Activated B cell treated with CpG ODN at 0.5 μM for 24 hours (primary cell): ENCODE measurements at places on chromosomes 3 and 15. TPM values are rescaled to one million over a fixed set of nuclear protein-coding genes. Genes with fewer than 3 reads are reported as not detected.
A peak's percentile ranks its signal among the peaks of the same experiment; 100 is the strongest.

GRCh38 chr15:38666865-38667510, 102.4 kb upstream of the RASGRP1 start:
- no peak overlapping the region for H3K4me3 ChIP-seq
- no peaks in the 10 kb centered on the region for H3K36me3 ChIP-seq
- peaks cover 52% of the 10 kb centered on the region for H3K4me1 ChIP-seq
- DNase-seq = no peak
- H3K27ac ChIP-seq = no peak overlapping the region

- H3K27me3 ChIP-seq = no peaks in the 10 kb centered on the region
- H3K36me3 ChIP-seq = peaks cover 39% of the 10 kb centered on the region
Measured at GRCh38 chr15:65008983-65009382, 19.3 kb upstream of the SPG21 start.

- no peak for DNase-seq
- no peak overlapping the region for H3K4me3 ChIP-seq
Measured at GRCh38 chr3:121735047-121735696, 14.4 kb downstream of the GOLGB1 start.

DNA sequence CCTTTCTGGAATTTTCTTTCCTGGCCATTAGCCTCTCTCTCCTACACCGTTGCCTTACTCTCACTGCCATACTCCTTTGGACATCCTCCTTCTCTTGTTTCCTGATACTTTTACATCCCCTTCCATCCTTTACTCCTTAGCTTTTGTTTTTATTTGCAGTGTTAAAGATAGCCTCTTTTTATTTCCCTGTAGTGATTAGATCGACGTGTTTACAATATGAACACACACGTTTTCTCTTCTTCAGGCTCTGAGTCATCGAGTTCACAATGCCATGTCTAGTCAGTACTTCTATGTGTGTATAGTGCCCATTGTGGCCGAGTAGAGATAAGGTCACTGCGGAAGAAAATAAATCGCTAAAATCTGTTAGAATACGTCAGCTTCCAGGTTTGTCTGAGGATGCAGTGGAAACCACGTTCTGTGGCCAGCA, 208.5 kb downstream of the LPP start:
- peaks cover 78% of the 10 kb centered on the region for H3K4me1 ChIP-seq
- peak overlapping the region; percentile 24 for H3K4me3 ChIP-seq
- H3K27ac ChIP-seq = peak overlapping the region; percentile 80
- H3K36me3 ChIP-seq = no peaks in the 10 kb centered on the region
- DNase-seq = no peak
- no peaks in the 10 kb centered on the region for H3K27me3 ChIP-seq

DNA sequence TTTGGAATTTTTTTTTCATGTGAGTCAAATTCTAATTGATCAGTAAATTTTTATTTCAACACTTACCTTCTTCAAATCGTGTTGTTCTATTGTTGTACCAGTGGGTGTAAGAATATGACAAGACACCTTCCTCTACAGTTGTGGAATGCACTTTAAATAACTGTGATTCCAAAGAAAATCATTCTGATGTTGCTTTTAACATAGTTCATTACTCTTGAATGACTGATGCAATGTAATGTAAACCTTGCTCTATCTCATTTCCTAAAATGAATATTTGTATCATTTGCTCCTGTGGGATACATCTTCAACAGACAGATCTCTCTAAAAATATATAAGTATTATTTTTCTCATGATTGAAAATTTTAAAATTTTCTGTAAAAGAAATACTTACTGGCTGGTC, 313.4 kb downstream of the RBMS3 start:
- H3K36me3 ChIP-seq = no peaks in the 10 kb centered on the region
- H3K27me3 ChIP-seq = no peaks in the 10 kb centered on the region
- no peak for DNase-seq
- H3K4me1 ChIP-seq = no peaks in the 10 kb centered on the region
- H3K4me3 ChIP-seq = no peak overlapping the region
- no peak overlapping the region for H3K27ac ChIP-seq

GRCh38 chr15:64883100-64883581, 28.6 kb upstream of the ANKDD1A start:
- peak overlapping the region; percentile 62 for H3K4me3 ChIP-seq
- peak overlapping the region; percentile 87 for H3K27ac ChIP-seq
- peaks cover 31% of the 10 kb centered on the region for H3K4me1 ChIP-seq
- no peaks in the 10 kb centered on the region for H3K36me3 ChIP-seq
- no peak for DNase-seq

DNA sequence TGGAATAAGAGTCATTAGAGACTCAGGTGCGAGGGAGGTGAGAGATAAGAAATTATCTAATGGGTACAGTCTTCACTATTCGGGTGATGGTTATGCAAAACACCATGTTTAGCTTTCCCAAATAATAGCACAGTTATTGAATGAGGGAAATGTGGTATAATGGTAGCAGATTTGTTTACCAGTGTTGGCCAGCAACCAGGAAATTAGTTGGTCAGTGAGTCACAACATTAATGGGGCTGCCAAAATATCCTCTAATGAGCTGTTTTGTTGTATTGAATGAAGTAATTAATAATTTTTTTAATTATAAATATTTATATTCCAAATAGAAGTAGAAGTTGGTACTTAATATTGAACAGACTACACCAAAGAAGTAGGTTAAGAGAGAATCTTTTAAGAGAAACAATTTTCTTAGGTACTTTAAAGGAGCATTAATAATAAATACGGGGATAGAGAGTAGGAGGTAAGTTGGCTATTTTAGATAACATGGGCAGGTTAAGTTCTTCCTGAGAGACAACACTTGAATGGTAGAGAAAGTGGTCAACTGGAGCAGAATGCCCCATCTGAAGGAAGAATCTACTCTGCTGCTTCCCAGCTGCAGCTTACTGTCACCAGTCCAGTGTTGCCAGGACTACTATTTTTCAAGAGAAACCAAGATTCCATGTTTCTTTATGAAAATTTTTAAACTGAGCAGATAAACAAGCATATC, 218.8 kb downstream of the UBE2E2 start:
- peaks cover 44% of the 10 kb centered on the region for H3K4me1 ChIP-seq
- DNase-seq = no peak
- H3K27me3 ChIP-seq = no peaks in the 10 kb centered on the region
- peaks cover 4% of the 10 kb centered on the region for H3K36me3 ChIP-seq
- H3K4me3 ChIP-seq = no peak overlapping the region

The UACA gene
- 0.56 and 1.00 TPM in 2 replicates for total RNA-seq

DNA sequence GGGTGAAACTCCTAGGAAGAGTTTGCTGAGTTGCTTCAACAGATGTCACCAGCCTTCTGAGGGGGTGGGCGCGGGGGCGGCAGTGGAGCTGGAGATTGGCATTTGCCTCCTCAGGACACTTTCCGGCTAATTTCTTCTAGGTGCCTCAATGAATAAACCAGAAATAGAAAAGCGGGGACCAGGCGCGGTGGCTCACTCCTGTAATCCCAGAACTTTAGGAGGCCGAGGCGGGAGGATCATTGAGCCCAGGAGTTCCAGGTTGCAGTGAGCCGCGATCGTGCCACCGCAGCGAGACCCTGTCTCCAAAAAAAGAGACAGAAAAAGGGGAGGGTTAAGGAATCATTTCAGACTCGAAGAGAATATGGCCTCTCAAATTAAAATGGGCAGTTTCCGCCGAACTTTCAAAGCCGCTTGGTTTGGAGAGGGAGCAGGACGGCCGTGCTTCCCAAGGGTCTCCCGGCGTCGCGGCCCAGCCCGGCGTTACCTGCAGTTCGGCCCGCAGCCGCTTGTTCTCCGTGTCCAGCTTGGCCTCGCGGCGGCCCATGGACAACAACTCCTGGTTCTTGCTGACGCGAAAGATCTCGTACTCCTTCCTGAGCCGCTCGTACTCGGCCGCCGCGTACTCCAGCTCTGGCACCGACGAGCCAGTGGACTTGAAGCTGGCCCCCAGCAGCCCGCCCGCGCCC, 587 bp downstream of the NPHP3 start:
- H3K4me3 ChIP-seq = peak overlapping the region; percentile 90
- H3K36me3 ChIP-seq = peaks cover 13% of the 10 kb centered on the region
- H3K27me3 ChIP-seq = no peaks in the 10 kb centered on the region
- peaks cover 32% of the 10 kb centered on the region for H3K4me1 ChIP-seq
- H3K27ac ChIP-seq = peak overlapping the region; percentile 85
